Thoracic aorta (tissue), 2 donors: ENCODE measurements at places on chromosomes 7 and 10.

DNA sequence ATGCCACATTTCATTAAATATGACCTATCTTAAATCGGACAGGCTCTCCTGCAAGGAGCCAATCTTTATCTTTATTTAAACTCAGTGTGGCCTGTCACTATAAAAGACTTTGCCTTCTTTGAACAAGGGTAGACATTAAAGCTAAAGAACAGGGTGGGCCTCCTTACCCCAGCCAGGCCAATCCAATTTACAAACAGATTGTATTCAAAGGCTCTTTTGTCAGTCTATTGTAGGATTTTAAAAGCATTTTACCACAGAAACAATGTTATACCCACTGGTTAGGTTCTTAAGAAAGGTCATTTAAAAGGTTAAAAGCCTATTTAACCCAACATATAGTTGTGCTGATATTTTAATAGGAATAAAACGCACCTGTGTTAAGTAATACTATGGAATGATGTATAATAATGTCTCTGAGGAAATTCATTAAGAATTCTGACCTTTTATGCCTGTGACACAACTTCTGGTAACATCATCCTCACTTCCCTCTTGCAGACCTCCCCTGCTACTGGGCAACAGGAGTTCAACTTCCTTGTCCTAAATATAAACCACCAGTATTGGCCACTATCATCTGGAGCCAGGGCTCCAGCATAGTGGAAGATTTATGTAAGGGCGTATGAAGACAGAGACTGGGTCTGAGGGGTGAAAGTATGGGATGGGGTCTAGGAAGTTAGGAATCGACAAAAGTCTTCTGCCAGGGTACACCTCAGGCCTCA lies 32.5 kb downstream of the MTERF1 start:
- H3K27ac ChIP-seq: no peak overlapping the region
- no peaks in the 10 kb centered on the region for H3K36me3 ChIP-seq
- DNase-seq: no peak
- H3K4me1 ChIP-seq: no peaks in the 10 kb centered on the region

- no peaks in the 10 kb centered on the region for H3K4me1 ChIP-seq
- H3K4me3 ChIP-seq: no peak overlapping the region
- DNase-seq: no peak
These were observed 119.9 kb downstream of the HPSE2 start for GRCh38 chr10:99115703-99116102.

DNA sequence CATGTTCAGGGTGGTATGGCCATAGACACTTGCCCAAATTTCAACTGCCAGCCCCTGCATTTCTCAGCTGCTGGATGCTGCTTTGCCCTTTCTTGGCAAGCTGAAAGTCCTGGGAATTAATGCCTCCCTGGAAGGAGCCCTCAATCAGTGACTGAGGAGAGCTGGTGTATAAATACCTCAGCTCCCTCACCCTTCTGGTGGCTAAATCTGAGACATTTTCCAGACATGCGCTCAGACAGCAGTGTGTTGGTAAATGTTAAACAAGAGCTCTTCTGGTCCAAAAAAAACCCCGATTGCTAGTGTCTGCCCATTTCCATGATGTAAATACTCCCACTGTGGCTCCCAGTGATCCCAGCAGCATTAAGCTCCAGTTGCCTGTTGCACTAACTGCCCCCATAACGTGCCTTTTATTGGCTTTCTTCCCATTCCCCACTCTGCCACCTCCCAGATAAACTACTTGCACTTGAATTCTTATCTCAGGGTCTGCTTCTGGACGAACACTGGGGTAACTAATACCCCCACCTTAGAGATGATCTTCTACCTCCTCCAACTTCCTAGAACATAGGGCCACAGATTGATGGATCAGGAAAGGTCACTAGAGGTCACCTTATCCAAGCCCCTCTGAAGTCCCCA lies 6.7 kb upstream of the MYH16 start:
- no peak overlapping the region for H3K4me3 ChIP-seq
- H3K27me3 ChIP-seq: no peaks in the 10 kb centered on the region
- H3K4me1 ChIP-seq: peaks cover 4% of the 10 kb centered on the region
- no peak for DNase-seq
- no peak overlapping the region for H3K27ac ChIP-seq

DNA sequence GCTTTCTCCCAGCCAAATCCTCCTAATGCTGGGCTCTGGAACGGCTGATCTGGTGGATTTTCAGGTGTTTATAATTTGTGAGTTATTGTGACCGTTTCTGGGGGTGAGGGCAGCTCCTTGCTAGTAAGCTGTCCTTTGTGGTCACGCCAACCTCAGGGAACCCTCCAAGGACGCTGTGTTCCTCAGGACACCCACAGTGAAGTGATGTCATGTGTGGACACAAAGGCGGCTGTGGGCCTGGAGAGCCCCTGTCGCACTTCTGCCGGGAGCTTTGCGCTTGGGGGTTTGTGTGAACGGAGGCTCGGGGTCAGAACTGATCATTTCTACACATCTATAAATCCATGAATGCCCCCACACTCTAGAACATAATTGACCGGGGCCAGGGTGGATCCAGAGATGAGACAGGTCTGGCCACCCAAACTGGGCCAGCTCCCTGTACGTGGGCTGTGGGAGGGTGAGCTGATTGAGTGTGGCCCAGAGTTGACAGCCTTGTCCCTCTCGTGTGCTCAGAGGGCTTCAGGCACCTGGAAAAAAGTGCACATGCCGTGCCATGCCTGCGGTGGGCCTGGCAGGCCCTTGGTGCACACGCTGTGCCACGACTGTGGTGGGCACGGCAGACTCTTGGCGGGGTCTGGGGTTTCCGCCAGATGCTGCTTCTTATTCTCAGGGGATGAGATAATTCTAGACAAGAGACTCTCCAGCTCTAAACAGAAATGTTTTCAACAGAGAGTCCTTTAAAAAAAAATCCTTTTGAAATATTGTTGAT lies 130.2 kb downstream of the VIPR2 start:
- DNase-seq: no peak
- H3K4me1 ChIP-seq: peaks cover 71% of the 10 kb centered on the region
- no peak overlapping the region for H3K4me3 ChIP-seq
- no peaks in the 10 kb centered on the region for H3K36me3 ChIP-seq

- no peak overlapping the region for H3K27ac ChIP-seq
- H3K4me1 ChIP-seq: no peaks in the 10 kb centered on the region
- no peaks in the 10 kb centered on the region for H3K27me3 ChIP-seq
- H3K36me3 ChIP-seq: peaks cover 10% of the 10 kb centered on the region
- DNase-seq: no peak
These were observed 65.7 kb downstream of the SND1 start for GRCh38 chr7:127717502-127718339.

GRCh38 chr7:154858836-154859537 lies 143.9 kb downstream of the PAXIP1 start:
- no peak overlapping the region for H3K27ac ChIP-seq
- H3K36me3 ChIP-seq: no peaks in the 10 kb centered on the region
- no peak overlapping the region for H3K4me3 ChIP-seq
- DNase-seq: no peak
- H3K4me1 ChIP-seq: no peaks in the 10 kb centered on the region

GRCh38 chr10:128150045-128150493 lies 23.8 kb upstream of the MKI67 start:
- DNase-seq: no peak
- H3K4me1 ChIP-seq: no peaks in the 10 kb centered on the region
- no peak overlapping the region for H3K27ac ChIP-seq
- no peaks in the 10 kb centered on the region for H3K36me3 ChIP-seq
- H3K27me3 ChIP-seq: no peaks in the 10 kb centered on the region

DNA sequence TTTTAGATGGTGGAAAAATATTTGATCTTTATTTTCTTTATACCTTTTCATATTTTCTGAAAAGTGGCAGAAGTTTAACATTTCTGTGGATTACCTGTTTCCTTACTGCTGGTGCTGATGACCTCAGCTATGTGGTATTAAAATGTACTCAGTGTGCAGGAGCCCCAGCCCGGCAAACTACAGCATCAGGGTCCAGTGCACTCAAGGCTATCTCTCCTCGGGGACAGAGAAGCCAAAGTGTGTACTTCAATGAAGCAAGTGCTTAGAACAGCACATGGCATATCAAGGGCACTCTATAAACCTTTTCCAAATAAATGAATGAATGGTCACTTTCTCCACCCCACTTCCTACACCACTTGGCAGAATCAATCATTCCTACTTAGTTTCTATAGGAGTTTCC lies 111.8 kb downstream of the HIP1 start:
- no peak overlapping the region for H3K27ac ChIP-seq
- DNase-seq: no peak
- no peaks in the 10 kb centered on the region for H3K36me3 ChIP-seq

DNA sequence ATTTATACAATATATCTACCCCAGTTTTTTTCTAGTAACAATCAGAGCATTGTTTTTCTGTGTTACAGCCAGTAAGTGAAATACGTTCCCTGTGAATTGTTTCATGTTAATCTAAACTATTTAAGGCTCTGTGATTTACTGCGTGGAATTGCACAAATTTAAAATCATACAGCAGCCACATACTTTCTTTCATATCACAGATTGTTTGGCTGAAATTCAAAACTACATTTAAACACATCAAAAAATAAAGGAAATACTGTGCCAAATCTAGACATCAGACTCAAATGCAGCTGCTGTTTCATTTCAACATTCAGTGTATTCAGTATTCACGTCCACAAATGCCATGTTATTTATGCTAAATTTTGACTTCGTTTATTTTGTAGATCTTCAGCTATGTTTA lies 242.6 kb upstream of the HGF start:
- no peaks in the 10 kb centered on the region for H3K4me1 ChIP-seq
- peaks cover 4% of the 10 kb centered on the region for H3K36me3 ChIP-seq
- H3K27me3 ChIP-seq: no peaks in the 10 kb centered on the region
- H3K4me3 ChIP-seq: no peak overlapping the region
- no peak for DNase-seq
- no peak overlapping the region for H3K27ac ChIP-seq

DNA sequence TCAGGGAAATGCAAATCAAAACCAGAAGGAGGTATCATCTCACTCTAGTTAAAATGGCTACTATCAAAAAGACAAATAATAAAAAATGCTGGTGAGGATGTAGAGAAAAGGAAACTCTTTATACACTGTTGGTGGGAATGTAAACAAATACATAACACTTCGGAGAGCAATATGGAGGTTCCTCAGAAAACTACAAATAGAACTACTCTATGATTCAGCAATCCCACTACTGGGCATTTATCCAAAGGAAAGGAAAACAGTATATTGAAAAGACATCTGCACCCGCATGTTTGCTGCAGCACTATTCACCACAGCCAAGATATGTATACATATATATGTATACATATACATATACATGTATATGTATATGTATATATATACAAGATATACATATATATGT lies 94.2 kb downstream of the C10orf90 start:
- H3K4me3 ChIP-seq: no peak overlapping the region
- H3K4me1 ChIP-seq: no peaks in the 10 kb centered on the region
- H3K36me3 ChIP-seq: no peaks in the 10 kb centered on the region
- no peak overlapping the region for H3K27ac ChIP-seq
- no peak for DNase-seq
- H3K27me3 ChIP-seq: no peaks in the 10 kb centered on the region

DNA sequence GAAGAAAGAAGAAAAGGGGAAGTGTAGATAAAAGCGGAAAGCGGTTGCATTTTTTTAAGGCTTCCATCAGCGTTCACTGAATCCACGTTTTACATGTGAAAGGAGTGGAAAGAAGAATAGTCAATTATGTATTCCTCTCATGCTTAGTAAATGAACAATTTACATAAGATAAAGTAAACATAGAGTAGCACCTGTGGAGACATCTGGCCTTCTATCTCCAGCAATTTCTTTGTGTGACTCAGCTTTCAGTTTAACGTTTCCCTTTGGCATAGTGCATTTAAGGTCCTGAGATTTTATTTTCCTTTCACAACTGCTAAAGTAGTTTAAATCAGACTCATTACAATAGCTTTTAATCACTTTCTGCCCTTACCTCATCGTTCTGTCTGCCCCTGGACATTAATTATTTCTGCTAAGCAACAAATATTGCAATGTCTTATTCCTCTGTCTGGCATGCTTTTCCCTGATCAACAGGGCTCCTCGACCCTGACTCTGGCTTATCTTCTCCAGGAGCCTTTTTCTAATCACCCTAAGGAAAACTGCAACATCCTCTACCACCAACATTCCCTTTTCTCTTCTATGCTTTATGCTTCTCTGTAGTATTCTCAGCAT lies 383.5 kb upstream of the VWC2 start:
- H3K4me1 ChIP-seq: no peaks in the 10 kb centered on the region
- H3K27ac ChIP-seq: no peak overlapping the region
- H3K4me3 ChIP-seq: no peak overlapping the region
- H3K36me3 ChIP-seq: no peaks in the 10 kb centered on the region

DNA sequence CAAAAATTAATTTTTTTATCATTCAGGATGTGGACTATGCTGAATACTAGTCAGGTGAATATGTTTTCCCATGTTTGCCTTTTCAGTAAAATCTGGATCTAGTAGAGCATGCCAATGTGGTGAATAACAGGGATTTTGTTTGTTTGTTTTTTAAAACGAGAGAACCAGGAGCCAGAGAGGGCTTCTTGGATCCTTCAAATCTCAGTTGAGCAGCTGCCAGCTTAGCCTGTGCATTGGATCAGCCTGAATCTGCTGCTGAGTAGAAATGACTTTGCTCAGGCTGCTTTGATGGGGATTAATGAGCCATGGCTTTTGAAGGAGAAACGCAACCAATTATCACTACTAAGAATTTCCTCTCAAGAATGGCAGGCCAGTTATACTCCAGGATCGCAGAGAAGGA lies 493.8 kb downstream of the ARL4A start:
- no peaks in the 10 kb centered on the region for H3K36me3 ChIP-seq
- H3K4me3 ChIP-seq: no peak overlapping the region
- no peaks in the 10 kb centered on the region for H3K4me1 ChIP-seq

DNA sequence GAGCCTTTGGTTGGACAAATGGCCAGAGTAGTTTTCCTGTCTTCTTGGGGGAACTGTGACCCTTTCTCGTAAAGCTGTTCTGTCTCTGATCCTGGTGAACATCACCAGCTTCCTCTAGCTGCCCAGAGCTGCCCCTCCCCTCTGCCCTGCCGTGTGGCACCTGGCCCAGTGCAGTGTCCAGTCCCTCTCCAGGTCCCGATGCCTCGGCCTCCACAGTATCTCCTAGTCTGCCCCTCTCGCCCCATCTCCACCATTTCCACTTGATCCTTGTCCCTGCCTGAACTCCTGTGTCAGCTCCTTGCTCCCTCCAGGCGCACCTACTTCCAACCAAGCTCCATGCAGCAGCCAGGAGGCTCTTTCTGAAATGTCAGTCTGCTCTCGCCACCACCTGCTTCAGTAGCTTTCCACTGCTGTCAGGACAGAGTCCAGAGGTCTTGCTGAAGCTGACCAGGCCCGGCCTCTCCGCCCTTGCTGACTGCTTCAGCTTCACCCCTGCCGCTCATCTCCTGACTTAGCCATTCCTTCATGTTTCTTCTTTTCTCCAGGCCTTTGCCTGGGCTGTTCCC lies 133.6 kb downstream of the GRK5 start:
- H3K27me3 ChIP-seq: no peaks in the 10 kb centered on the region
- no peak for DNase-seq
- no peak overlapping the region for H3K27ac ChIP-seq
- H3K36me3 ChIP-seq: no peaks in the 10 kb centered on the region
- no peak overlapping the region for H3K4me3 ChIP-seq
- peaks cover 5% of the 10 kb centered on the region for H3K4me1 ChIP-seq

GRCh38 chr7:4775848-4776623 lies 613 bp downstream of the AP5Z1 start:
- H3K4me3 ChIP-seq: peak overlapping the region; percentile 80
- H3K27me3 ChIP-seq: no peaks in the 10 kb centered on the region

- no peaks in the 10 kb centered on the region for H3K27me3 ChIP-seq
- H3K4me3 ChIP-seq: peak overlapping the region; percentile 46
- H3K36me3 ChIP-seq: no peaks in the 10 kb centered on the region
- no peak for DNase-seq
- H3K27ac ChIP-seq: peak overlapping the region; percentile 3
These were observed 11.5 kb upstream of the GPER1 start for GRCh38 chr7:1076184-1077072.

GRCh38 chr10:29304264-29304994 lies 15.6 kb downstream of the LYZL1 start:
- H3K4me1 ChIP-seq: no peaks in the 10 kb centered on the region
- H3K4me3 ChIP-seq: peak overlapping the region; percentile 8
- no peaks in the 10 kb centered on the region for H3K27me3 ChIP-seq
- H3K36me3 ChIP-seq: no peaks in the 10 kb centered on the region
